ENCODE measurements at places on chromosomes 7 and 10. TPM values are rescaled to one million over a fixed set of nuclear protein-coding genes. Genes with fewer than 3 reads are reported as not detected.
A peak's percentile ranks its signal among the peaks of the same experiment; 100 is the strongest.

DNA sequence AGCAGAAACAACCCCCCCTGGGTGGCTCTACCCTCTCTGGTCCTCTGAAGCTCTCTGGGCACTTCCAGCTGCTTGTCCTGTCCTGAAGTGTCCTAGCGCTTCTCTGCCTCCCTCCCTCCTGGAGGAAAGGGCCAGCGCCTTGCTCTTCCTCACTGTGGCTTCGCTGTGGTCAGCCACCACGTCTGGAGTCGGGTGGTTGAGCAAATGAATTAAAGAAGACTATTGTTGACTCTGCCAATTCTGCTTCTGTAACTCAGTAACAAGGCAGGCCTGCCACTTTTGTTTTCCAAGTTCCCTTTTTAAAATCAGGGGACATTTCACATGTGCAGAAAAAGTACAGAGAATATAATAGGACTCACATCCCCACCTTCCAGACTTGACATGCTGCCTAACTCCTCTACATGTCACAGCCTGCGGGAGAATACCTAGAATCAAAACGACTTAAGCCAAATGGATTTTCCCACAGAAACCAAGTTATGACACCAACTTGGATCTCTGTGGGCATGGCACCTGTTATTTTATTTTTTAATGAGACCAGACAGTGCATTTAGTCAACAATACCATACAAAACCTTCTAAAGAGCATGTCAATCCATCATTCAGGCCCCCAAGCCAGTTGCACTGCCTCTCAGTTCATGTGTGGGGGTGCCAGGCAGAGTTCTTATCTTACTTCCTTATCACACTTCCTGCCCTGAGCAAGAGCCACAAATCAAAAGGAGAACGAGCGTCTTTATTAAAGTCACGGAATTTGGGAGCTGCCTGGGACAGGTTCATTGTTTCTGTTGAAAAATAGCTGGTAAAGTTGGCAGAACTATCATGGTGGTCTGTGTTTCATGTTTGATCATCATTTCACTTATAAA lies 6.8 kb downstream of the FFAR4 start:
- no peak for DNase-seq

DNA sequence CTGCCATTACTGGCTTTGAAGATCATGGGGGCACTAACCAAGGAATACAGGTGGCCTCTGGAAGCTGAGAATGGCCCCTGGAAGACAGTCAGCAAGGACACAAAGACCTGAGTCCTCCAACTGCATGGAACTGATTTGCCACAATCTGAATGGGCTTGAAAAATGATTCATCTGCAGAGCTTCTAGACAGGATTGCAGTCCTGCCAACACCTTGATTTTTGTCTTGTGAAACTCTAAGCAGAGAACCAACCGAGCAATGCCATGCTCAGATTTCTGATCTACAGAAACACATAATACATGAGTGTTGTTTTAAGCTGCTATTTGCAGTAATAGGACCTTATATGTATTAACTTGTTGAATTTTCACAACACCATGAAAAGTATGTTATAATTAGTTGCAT lies 66.1 kb upstream of the SLC13A1 start:
- DNase-seq = no peak

GRCh38 chr7:32335107-32335506 lies 155.1 kb downstream of the LSM5 start:
- no peak for DNase-seq

- DNase-seq = peak; percentile 51
Measured at GRCh38 chr7:101817471-101818286, at the start of gene CUX1. CUX1 (plus strand) TSS chr7:101817626; CDS start chr7:101817640, 14 bp downstream.

DNA sequence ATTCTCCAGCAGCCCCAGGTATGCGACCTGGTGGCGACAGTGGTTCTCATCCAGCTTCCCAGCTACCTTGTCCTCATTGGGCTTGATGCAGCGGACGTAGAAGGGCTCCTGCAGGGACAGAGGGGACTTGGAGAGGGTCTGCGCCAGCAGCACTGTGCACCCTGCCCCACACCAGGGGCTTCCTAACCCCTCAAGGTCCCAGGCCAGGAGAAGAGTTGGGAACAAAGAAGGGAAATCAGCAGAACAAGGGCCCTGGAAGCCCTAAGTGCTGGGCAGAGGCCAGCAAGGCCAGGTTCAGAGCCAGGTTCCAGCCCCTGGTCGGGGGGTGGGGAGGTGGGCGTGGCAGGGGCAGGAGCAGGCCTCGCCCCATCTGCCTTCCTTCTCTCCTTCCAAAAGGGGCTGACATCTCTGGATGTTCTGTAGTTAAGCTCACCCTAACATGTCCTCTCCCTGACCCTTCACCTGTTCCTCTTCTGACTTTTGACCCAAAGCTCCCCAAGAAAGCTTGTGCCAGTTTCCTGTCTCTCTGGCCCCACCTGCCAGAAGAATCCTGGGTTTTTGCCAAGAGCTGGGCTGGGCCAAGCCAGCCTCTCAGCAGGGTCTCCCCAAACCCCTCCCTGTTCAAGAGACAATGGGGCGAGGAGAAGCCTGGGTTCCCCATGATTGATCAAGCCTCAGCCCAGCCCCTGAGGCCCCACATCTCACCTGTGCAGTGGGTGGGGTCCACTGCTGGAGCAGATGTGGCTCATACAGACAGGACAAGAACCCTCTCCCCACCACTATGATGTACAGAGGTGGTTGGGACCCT lies 11.9 kb downstream of the MYO1G start:
- no peak for DNase-seq

DNA sequence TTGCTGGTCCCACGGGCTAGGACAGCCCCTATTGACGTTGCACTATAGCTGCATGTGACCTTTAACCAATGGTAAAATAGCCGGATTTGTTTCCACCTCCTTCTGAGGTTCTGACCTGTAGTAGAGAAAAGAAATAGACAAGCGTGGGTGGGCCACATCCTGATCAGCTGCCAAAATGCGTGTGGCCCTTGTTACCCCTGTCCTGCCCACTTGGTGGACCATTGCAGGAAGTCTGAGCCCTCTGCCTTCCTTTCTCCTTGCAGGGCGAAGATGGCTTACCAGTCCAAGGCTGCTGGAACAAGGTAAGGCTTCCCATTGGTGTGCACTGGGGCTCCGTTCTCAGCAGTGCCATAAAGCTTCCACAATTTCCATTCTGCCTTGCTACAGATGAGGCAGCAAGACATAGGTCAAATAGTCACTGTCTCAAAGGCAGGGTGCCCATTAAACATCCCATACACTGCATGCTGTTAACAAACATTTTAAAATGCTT lies 95.9 kb upstream of the MACROH2A2 start:
- DNase-seq = no peak

- no peak for DNase-seq
Measured at GRCh38 chr7:50690541-50691011, 92.1 kb downstream of the GRB10 start.

- no peak for DNase-seq
Measured at GRCh38 chr10:110978204-110978603, 58.8 kb downstream of the SHOC2 start.

DNA sequence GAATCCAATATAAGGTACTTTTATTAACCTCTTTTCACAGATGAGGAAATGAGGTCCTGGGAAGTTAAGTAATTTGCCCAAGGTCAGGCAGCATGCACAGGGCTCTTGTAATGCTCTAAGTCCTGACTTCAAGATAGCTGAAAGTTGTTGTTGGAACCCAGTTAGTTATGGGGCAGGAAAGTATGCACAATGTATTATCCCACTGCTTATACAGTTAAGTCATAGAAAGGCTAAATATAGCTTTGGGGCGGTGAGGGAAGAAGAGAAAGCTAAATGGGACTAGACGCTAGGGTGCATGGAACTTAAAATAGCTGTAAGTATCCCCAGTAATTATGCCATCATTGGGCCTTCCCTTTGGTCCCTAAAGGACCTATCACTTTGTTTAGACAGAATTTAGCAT lies 9.2 kb downstream of the GLCCI1 start:
- DNase-seq = no peak

DNA sequence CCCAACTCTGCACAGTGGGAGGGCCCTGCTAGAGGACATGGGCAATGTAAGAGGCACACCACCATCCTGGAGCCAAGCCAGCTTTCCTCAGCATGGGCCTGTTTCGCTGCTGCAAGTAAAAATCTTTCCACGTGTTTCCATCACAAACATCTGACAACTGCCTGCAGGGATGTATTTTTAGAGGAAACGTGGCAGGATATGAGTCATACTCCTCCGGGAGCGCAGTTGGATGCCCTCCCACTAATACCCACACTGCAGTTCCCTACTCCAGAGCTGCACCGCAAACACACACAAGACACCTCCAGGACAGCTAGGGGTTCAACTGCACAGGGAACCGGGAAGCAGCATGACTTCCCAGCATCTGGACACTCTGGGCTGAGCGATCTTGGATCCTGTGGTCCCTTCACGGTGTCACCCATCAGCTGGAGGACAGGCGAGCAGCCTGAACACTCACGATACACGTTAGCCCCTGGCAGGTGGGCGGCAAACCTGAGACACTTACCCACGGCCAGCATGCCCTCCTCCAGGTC lies 26.1 kb downstream of the PLAC9 start:
- no peak for DNase-seq

- DNase-seq = no peak
Measured at GRCh38 chr10:7373039-7373438, 37.8 kb downstream of the SFMBT2 start.

GRCh38 chr10:102147561-102147960 lies 4.6 kb upstream of the NOLC1 start:
- no peak for DNase-seq

GRCh38 chr10:30216821-30217220 lies 132.3 kb downstream of the MTPAP start:
- no peak for DNase-seq

GRCh38 chr10:123512901-123513775 lies 153.0 kb upstream of the GPR26 start:
- no peak for DNase-seq

- DNase-seq = no peak
Measured at GRCh38 chr7:121219026-121219425, 109.8 kb upstream of the WNT16 start.

- DNase-seq = no peak
Measured at GRCh38 chr7:12584930-12585329, 14.4 kb downstream of the SCIN start.

- no peak for DNase-seq
Measured at GRCh38 chr10:26579256-26580063, 118.0 kb upstream of the PDSS1 start.

GRCh38 chr10:90856261-90856660 lies 1.6 kb downstream of the HTR7 start:
- DNase-seq = no peak

The KAZALD1 gene
- total RNA-seq = 1.2 TPM

The BAZ1B gene
- total RNA-seq = 30.7 TPM

The PRSS37 gene
- not detected for total RNA-seq

The SCART1 gene
- 1.0 TPM for total RNA-seq
